AG04449 (cell line): ENCODE measurements at places on chromosomes 2 and 18.

- no peak for DNase-seq
These were observed 734.0 kb upstream of the LINC00305 start for GRCh38 chr18:64882896-64883295.

DNA sequence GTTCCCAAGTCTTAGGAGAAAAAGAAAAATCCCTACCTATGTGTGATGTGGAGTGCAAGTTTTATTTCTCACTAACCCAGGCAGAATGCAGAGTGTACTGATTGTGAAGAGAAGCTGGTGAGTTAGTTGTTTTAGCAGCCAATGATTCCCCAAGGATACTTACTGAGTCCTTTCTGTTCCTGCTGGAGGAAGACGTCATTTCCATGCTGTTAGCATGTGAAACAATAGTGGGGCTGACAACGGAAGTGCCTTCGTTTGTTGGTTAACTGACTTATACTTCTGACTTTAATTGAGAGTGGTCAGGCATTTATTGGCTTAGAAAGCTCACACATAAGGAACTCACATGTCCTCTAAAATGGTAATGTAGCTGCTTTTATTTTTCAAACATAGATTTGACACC lies 180.6 kb downstream of the MC4R start:
- no peak for DNase-seq

DNA sequence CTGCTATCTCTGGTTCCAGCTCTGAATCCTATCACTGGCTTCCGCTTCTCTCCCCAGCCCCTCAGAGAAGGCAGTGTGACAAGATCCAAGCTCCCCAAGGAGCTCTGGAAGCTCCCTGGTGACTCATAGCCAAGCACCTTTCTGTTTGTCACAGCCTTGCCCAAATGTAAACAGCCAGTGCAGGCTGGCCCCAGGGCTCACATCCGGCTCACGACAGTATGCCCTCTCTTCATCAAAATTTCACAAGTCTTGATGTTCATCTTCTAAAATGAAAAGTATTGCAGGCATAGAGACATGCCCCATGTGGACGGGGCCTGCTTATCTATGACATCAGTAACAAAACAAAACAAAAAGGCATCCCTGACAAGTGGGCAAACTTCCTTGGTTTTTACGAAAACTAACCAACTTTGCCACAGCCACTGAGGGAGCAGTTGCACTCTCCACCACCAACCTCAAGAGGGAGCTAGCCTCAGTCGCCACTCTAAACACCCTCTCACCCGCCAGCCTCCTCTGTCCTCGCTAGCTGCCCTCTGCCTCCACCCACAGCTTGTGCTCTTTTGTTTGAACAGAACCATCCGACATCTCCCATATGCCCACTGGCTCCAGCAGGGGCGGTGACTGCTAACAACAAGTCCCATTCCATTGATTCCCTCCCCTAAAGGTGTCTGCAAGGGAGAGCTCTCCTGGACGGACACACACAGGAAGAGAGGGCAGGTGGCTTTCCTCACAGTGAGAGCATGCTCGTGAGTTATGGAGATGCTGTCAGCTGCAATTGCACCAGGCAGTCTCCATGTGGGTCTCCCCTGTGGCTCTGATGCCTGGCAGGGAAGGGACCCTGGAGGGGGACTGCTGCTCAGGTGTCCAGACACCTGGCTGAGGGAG lies 71.0 kb upstream of the DAPL1 start:
- DNase-seq = no peak

DNA sequence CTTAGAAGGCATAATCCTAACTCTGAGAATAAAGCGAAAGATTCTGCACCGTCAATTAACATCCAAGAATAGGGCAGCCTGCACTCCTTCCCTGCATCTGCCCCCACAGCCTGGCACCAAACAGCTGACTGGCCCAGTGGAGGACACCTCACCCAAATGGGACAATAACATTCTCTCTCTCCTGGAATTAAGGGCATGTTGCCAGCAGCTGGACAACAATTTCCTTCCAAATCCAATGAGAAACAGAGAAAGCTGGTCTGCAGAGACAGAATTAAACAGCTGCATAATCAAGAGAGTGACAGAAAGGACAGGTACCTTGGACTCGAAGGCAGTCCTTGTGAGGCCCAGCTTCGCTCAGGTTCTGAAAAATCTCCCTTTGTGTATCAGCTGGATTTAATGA lies 15.0 kb downstream of the COX7A2L start:
- no peak for DNase-seq

DNA sequence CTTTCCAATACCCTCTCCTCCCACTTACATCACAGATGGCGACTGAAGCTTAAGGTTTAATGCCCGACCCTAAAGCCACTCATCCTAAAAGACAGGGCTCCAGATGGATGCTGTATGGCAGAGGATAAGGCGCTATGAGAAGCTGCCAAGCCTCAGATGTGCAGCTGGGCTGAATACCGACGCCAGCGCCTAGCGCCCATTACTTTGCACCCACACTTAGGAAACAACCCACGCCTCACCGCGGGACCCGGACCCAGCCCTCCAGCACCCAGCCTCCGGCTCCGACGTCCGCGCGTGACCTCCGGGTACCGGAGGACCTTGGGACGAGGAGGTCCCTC lies 335 bp downstream of the TRAK2 start:
- no peak for DNase-seq

- DNase-seq = no peak
These were observed 237.5 kb downstream of the ZBTB7C start for GRCh38 chr18:48171490-48172188.

GRCh38 chr2:154402213-154402612 lies 296.3 kb upstream of the KCNJ3 start:
- DNase-seq = no peak

DNA sequence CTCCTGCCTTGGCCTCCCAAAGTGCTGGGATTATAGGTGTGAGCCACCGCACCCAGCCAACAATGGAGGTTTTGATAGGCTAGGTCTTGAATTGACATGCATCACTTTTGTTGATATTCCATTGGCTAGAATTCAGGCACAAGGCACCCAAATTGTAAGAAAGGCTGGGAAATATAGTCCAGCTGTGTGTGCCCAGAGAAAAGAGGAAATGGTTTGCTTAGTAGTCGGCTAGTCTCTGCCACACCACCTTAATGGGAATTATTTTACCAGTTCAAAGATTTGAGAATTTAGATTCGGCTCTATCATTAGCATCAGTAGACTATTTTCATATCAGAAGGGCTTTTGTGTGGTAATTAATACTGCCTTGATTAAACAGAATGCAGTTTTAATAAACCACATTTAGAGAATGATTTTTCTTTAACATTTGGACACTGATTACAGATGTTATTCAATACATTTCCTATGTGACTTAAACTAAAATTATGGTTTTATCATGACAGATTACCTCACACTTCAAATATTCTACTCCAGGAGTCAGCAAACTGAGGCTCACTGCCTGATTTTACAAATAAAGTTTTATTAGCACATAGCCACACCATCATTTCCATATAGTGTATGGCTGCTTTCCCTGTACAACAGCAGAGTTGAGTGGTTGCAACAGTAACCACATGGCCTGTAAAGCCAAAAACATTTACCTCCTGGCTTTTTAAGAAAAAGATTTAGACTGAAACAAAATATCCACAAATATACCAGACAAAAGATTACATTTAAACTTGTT lies 27.4 kb downstream of the DBI start:
- DNase-seq = no peak

- DNase-seq = no peak
These were observed 179.6 kb upstream of the SMAD2 start for GRCh38 chr18:48109961-48110493.

DNA sequence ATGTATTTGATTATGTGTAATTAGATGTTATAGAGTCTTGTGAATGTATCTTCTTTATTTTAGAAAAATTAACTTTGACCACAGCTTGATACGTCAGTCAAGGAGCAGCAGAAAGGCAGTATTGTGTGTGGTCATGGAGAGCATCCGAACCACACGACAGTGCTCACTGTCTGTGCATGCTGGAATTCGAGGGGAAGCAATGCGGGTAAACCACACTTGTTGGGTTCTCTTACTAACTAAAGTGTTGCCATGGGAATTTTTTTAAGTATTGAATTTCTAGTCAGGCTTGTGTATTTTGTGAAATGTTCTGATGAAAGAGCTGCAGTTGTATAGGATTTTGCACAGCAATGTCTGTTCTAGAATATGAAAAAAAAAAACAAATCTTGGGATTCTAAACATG lies 4.8 kb downstream of the PJVK start:
- no peak for DNase-seq

DNA sequence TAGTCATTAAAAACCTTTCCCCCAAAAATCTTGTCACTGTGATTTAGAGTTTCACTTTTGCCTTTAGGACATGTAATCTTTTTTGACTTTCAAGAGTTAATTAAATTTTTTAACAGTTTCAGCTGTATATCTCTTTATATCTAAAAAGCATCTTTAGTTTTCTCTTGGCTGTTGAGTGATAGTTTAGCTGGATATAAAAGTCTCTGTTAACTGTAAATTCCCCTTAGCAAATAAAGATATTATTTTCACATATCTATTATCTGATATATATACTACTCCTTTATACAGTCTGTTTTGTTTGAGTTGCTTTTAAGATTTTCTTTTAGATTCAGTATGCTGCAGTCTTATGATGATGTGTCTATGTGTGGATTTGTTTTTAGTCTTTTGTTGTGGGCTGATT lies 98.9 kb upstream of the CNGA3 start:
- DNase-seq = no peak

- no peak for DNase-seq
These were observed 60.3 kb downstream of the RPIA start for GRCh38 chr2:88751768-88752167.

- no peak for DNase-seq
These were observed 4.2 kb downstream of the MYL12B start for GRCh38 chr18:3266062-3266608.

- DNase-seq = no peak
These were observed 1.4 kb upstream of the IDH1 start for GRCh38 chr2:208256192-208256782.

- peak; percentile 67 for DNase-seq
These were observed 87.3 kb downstream of the BABAM2 start for GRCh38 chr2:27977731-27978312.

GRCh38 chr18:68991286-68991685 lies 193.4 kb downstream of the CCDC102B start:
- DNase-seq = no peak
